ENCODE measurements at places on chromosomes 3 and 15. TPM values are rescaled to one million over a fixed set of nuclear protein-coding genes. Genes with fewer than 3 reads are reported as not detected.

The PFKFB4 gene
- 76.4 TPM for total RNA-seq

The HIGD2B gene
- 0.11 TPM for total RNA-seq

The LDHAL6B gene
- not detected for total RNA-seq

The RARRES1 gene
- not detected for total RNA-seq

The SLC2A2 gene
- total RNA-seq, result not detected

The TMCO5A gene
- not detected for total RNA-seq

The LZTFL1 gene
- total RNA-seq, result 25.4 TPM

The CCR8 gene
- not detected for total RNA-seq

The CD96 gene
- total RNA-seq, result 108 TPM

The SCAANT1 gene
- 5.6 TPM for total RNA-seq

The ELL3 gene
- 1.2 TPM for total RNA-seq

The EID1 gene
- total RNA-seq, result 252 TPM

The STIMATE gene
- total RNA-seq, result 19.5 TPM

The TMEM40 gene
- total RNA-seq, result not detected

The DNAH12 gene
- total RNA-seq, result under 0.01 TPM

The GOLGA6D gene
- not detected for total RNA-seq

The COL6A5 gene
- total RNA-seq, result not detected

The TMEM108 gene
- 0.45 TPM for total RNA-seq

The CGNL1 gene
- total RNA-seq, result 0.08 TPM

The ITGA11 gene
- 1.2 TPM for total RNA-seq

The SYNPR gene
- total RNA-seq, result not detected

The BCL2A1 gene
- total RNA-seq, result 4.7 TPM

The CDHR4 gene
- 0.26 TPM for total RNA-seq

The MON1A gene
- total RNA-seq, result 12.3 TPM

The SEC22C gene
- 44.4 TPM for total RNA-seq

The MCF2L2 gene
- 0.38 TPM for total RNA-seq

The DNASE1L3 gene
- not detected for total RNA-seq

The SETD2 gene
- total RNA-seq, result 21.4 TPM

The LRRC2 gene
- 0.37 TPM for total RNA-seq

The FSIP1 gene
- 2.6 TPM for total RNA-seq

The SERPINI2 gene
- total RNA-seq, result not detected

The PKM gene
- total RNA-seq, result 2,030 TPM

The HLTF gene
- total RNA-seq, result 36.9 TPM

The OCA2 gene
- 0.19 TPM for total RNA-seq

The SMCO1 gene
- not detected for total RNA-seq

The SLC35G2 gene
- total RNA-seq, result 21.1 TPM

The BOC gene
- 3.8 TPM for total RNA-seq

The CYP1A1 gene
- total RNA-seq, result 3.5 TPM

The GUCA1C gene
- total RNA-seq, result not detected

The PPP1R14D gene
- not detected for total RNA-seq

The IGSF10 gene
- total RNA-seq, result 0.32 TPM

The MASP1 gene
- not detected for total RNA-seq

The TRIM42 gene
- not detected for total RNA-seq

The GPR149 gene
- total RNA-seq, result not detected

The LAMB2 gene
- 264 TPM for total RNA-seq

The FSD2 gene
- not detected for total RNA-seq

All from A375 (cell line).